ENCODE measurements at places on chromosomes 7 and 10.

DNA sequence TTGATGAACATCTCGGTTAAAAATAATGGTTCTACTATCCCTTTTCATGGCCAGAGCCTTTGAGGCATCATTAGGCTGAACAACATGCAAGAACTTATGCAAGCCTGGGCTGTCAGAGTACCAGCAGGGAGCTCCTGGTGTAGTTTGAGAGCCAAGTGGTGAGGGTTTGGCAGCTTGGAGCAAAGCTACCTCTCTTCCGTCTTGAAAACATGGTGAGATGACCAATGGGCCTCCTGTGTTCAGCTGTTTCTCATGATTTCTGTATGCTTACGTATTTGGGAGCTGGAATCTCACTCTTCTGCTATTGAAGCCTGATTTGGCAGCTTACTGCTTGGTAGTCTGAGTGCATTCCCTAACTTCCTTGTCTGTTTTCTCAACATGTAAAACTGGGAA lies 150.4 kb downstream of the CXCL12 start:
- DNase-seq = no peak

DNA sequence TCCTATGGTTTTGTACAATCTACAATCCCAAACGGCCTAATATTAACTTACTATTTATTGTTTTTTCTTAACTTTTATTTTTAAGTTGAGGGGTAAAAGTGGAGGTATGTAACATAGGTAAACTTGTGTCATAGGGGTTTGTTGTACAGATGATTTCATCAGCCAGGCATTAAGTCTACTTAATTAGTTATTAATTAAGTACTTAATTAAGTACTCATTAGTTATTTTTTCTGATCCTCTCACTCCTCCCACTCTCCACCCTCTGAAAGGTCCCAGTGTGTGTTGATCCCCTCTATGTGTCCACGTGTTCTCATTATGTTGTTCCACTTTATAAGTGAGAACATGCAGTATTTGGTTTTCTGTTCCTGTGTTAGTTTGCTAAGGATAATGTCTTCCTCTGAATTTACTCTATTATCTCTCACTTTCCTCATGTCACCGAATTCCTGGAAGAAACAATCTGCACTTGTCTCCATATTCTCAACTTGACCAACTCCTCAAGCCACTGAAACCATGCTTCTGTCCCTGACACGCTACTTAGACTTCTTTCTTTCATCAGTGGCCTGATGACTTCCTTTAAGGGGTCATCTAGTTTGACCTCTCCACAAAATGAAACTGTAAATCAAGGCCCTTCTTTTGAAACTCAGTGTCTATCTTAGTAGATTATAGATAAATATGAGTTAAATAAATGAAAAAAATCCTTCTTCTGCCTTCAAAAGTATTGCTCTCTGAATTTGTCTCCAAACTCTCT lies 9.1 kb downstream of the CACNA2D1 start:
- DNase-seq = no peak

DNA sequence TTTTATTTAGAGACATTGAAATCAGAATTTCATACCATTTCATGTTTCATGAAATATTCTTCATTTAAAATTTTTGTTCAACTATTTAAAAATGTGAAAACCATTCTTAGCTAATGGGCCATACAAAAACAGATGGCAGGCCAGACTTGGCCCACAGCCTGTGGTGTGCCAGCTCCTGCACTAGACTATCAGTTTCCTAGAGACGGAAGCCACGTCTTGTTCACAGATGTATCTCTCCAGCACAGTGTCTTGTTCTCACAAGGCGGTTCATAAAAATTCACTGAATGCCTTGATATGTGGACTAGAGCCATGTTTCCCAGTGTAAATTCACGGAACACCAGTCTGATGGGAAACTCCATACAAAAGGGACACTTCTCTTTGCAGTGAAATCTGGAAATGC lies 216.0 kb downstream of the KCNMA1 start:
- DNase-seq = no peak

DNA sequence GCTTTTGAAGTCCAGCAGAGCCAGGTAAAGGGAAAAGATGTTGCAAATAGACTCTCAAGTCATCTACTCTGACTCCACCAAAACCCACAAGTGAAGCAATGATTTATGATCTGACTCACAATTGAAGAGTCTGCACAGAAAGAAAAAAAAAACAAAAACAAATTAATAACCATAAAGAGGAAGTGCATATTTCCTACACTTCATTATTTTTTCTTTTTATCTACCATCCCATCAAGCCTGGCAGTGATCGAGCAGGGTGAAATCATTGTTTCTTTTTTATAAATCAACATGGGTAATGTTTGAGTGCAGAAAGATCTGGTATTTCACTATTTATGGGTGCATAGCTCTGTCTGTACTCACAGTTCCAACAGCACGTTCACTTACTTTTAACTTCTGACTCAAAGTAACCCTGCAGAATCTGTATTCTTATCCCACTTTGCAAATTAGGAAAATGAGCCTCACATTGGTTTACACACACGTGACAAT lies 829.0 kb downstream of the TNS3 start:
- no peak for DNase-seq

DNA sequence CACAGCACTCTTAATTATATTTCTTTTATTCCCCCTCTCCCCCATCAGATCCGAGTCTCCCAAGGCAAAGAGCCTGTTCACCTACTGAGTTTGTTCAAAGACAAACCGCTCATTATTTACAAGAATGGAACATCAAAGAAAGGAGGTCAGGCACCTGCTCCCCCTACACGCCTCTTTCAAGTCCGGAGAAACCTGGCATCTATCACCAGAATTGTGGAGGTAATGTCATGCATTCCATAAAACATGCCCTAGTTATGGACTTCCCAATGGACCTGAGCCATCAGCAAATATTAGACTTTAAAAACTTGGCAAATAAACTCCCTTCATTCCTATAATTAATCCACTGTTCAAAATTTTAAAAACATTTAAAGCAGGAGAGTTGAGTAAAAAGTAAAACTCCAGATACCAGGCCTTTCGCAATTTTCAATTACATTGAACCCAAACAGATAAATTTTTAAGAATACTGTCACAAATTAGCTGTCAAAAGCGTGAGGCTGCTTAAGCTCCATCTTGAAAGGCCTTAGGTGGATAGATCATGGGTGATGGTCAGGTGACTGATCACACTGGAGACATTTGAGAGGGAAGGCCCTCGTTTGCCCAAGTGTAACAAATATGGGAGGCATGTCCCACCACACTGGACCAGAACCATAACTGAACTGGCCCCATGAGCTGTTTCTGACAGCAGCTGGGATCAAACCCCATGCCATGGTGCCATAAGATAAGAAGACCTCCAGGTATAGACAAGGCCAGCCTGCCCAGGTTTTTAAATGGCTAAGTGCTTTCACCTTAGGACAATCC lies 46.9 kb upstream of the ARL4A start:
- DNase-seq = no peak

GRCh38 chr10:58674251-58674650 lies 161.6 kb downstream of the BICC1 start:
- no peak for DNase-seq

DNA sequence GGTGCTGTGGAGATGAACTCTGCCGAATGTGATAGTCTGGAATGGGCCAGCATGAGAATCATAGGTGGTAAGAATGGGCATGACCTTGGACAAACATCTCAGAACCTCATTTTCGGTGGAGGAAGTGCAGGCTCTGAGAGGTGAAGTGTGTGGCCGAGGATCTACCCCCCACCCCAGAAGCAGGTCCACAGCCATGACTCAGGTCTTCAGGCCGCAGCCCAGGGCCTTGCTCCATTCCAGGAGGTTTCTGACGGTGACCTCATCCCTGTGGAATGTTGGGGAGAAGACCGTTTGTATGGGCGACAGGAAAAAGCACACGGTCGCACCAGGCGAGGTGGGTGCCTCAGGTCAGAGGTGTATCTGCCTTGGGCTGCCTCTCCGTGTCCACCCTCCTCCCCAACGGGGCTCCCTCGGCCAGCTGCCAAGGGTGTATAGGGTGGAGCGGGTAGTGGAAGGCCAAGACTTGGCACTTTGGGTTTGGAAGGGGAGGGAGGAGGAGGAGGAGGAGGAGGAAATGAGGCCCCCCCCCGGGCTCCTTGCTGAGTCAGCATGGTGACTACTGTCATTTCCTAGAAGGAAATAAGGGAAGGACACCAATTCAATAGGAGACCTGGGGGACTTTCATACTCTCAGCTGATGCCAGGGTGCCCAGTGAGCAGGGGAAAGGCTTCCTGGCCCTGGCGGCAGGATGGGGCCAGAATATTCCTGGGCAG lies 168.0 kb upstream of the RHEB start:
- no peak for DNase-seq

DNA sequence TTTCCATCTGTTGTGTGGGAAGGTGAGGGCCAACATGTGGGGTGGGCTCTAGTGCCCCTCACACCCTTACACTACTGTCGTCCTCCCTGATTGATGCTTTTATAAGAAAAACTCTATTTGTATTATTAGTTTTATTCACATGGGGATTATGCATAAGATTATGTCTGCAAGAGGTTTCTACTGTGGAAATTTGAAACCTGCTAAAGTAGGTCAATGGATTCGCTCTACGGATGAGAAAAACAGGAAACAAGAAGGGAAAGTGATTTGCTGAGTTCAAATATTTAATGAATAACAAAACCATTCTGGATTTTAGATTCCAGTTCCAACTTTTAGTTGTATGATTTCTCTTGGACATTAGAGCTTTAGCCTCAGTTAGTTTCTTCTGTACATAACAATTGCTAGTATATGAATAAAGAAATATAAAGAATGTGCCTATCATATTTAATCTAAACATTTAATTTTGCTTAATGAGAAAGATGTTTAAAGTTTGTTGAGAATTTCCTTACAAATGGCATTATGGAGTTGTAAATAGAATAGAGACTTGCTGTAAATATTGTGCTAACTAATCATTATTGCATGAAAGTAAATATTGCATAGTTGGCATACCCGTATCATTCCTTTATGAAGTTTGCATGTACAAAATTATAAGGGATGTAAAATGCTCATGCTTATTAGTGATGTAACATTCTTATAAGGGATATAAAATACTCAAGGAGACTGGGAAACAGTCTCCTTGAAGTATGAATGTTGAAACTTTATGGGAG lies 193.8 kb downstream of the THSD7A start:
- no peak for DNase-seq

- DNase-seq = no peak
Observed at GRCh38 chr7:37050801-37051200, 326.5 kb upstream of the AOAH start.

DNA sequence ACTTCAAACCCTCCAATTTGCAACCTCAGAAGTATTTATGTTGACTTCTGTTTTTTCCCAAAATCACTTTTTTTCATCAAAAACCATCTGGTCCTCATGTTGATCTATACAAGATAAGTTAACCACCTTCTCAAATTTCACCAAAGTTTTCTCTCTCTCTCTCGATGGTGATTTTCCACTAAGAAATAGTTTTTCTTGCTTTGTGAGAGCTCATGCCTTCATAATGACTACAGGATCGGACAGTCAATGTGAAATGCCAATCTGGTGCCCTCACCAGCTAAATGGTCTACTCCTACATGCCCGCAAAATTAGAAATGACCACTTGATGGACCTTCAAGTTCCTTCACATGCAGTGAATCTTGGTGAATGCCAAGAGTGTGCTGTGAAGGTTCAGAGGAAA lies 40.4 kb downstream of the CNNM1 start:
- DNase-seq = no peak

Data from cortex of kidney (tissue), 1 donor.